LHCN-M2 (cell line): ENCODE measurements at places on chromosomes 7 and 10. TPM values are rescaled to one million over a fixed set of nuclear protein-coding genes. Genes with fewer than 3 reads are reported as not detected.
A peak's percentile ranks its signal among the peaks of the same experiment; 100 is the strongest.

GRCh38 chr7:141452911-141453310 lies 98.3 kb upstream of the AGK start:
- no peak for DNase-seq

GRCh38 chr7:37149051-37149772 lies 299.5 kb downstream of the ELMO1 start:
- peak; percentile 17 for DNase-seq

Gene UNC5B
- total RNA-seq, result 0.13 and 0.34 TPM in 2 replicates

GRCh38 chr10:2478656-2479055 lies 588.7 kb upstream of the PFKP start:
- DNase-seq, result no peak

DNA sequence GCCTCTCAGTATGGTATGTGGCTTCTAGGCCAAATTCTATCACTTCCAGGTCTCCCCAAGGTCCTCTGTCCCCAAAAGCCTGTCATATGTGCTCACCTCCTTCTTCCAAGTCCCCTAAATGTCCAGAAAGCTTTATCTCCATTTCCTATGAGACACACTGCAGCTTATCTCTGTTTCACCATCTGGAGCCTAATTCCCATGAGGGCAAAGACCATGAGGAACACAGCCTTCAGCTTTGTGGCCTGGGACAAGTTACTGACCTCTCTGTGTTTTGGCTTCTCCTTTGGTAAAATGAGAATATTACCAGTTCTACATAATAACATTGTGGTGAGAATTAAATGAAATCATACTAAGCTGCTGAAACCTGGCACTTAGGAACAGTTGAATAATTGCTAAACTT lies 19.2 kb downstream of the ST8SIA6 start:
- DNase-seq, result no peak

DNA sequence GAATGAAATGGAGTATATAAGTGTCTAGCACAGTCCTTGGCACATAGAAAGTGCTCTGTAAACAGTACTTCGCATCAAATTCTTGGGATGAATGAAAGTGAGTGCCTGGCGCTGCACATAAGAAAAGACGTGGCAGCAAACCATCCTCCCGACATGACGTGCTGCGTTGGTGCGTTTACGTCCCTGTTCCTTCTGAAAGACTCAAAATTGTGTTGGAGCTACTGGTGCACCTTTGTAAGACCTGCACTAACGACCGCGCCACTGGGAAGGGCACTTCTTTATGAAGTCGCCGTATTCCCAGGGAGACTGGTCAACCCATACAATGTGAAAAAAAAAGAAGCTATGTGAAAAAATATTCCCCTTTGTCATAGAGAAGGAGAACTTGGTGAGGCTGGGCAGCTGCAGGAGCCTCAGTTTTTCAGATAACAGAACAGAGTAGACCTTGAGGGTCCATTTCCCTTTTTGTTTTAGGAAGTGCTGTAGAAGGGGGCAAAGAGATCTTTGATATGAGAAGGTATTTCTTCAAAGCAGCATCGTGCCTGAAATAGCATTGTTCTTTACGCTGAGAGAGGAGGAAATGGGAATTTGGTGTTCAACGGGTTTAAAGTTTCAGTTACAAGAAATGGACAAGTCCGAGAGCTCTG lies 91.7 kb downstream of the PTPRE start:
- no peak for DNase-seq

Gene CYP2W1
- 0.06 TPM in 1 of 2 replicates, not detected in the other for total RNA-seq
